ENCODE measurements at places on chromosomes 16 and 17.

DNA sequence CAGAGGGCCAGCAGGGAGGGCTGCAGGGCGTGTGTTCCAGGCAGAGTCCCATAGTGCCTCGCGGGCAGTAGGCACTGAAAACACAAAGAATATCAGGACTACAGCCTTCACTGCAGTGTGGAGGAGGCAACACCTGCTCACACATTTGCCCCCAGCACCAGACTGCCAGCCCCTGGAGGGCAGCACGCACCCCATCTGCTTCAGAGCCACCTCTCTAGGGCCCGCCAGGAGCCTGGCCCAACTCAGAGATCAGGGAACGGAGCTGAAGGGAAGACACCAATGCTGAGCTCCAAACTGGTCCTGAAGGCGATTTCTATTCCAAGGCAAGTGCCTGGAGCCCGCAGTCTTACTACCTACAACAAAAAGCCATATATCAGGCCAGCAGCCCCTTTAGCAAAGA, 130.3 kb downstream of the ZNF423 start:
- DNase-seq, result no peak

- DNase-seq, result no peak
Measured at GRCh38 chr17:19023209-19023999, 18.8 kb upstream of the FAM83G start.

DNA sequence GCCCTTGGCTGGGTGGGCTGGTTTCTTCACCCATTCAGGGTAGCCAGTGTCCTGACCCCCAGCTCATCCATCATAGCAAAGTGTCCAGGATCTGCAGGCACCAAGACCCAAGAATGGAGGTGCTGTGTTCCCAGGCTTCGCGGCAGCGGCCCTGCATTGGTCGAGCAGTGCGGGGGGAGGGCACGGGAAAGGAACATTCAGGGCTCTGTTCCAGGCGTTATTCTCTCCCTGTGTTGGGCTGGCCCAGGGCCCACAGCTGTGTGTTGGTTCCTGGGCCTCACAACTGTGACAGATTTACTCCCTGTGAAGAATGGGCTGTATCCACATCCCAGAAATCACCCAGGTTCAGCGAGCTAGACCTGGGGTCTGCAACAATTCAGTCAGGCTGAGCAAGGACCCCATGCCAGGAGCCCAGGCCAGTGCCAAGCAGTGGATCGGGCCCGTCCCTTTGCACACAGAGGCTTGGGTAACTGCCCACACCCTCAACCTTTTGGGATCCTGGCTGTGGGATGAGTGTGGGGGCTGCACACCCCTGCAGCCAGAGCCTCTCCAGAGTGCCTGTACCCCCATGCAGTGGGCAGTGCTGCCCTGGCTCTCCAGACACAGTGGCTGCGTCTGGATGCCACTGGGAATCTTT, 10.0 kb downstream of the GPT2 start:
- no peak for DNase-seq

DNA sequence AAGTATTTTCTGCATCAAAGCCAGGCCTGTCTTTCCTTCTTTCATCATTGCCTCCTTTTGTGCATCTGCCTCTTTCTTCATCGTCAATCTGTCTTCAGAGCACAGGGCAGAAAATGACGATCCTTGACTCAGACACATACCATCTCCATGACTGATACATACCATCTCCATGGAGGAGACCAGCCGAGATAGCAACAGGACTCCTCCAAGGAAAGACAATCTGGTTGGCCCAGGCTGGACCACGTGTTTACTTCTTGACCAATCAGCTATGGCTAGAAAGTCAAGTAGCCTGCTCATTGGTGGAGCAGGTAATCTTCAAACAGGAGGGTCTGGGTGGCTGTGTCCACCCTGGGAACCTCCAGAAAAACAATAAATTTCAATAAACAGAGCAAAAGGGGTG, 164.6 kb downstream of the CPPED1 start:
- no peak for DNase-seq

DNA sequence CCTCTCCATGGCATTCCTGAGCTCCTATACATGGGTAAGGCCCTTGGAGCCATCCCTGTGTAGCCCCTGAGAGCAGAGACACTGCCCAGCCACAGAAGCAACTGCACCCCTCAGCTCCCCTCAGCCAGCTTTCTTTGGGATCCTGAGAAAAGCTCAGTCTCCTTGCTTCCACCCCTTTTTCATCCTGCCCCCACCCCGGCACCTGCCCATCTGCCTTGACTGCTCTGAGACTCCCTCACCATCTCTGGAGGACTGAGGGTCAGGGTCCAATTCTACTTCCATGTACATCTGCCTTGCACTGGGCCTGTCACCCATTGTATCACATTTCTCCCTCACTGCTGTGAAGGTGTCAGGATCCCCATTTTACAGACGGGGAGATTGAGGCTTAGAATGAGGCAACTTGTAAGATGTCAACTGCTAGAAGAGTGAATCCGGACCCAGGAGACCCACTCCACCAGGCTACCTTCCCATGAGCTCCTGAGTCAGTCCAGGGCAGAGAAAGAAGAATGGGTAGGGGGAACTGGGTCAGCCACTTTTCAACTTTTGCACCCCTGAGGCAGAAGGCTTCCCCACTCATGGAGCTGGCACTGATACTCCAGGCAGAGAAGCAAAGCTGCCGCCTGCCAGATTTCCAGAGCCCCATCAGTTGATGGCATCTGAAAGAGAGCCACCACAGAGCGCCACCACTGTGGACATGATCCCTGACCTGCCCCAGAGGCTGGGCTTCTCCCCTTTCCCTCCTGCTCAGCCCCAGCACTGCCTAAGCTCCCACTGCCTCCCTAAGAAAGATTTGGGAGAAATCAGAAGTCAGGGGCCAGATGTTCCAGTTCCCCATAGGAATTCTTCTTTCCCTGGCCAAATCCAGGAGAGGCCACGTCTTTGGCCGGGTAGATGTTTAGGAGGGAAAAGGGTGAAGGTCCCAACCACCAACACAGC, 135.4 kb downstream of the TMEM132E start:
- no peak for DNase-seq

GRCh38 chr17:31524926-31525800, 133.7 kb downstream of the RAB11FIP4 start:
- peak; percentile 40 for DNase-seq

GRCh38 chr17:46097497-46097896, 95.7 kb downstream of the KANSL1 start:
- DNase-seq, result no peak

DNA sequence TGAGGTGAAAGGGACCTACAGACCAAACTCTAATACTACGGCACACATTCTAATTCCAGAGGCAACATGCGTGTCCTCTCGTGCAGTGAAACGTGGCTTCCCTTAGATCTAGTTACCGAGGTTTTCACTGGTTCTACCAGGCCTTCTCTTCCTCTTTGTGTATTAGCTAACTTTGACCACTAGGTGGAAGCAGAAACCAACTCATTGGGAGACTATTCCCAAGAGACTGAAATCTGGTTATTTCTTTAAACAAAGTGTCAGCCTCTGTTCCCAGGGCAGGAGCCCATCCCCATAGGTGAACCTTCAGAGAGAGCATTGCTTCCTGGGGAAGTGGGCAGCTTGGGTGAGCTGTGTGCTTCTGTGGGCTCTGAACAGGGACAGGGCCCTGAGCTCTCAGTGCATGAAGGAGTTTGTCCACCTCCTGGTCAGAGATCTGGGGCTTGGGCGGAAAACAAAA, 19.7 kb upstream of the RCVRN start:
- peak; percentile 54 for DNase-seq

DNA sequence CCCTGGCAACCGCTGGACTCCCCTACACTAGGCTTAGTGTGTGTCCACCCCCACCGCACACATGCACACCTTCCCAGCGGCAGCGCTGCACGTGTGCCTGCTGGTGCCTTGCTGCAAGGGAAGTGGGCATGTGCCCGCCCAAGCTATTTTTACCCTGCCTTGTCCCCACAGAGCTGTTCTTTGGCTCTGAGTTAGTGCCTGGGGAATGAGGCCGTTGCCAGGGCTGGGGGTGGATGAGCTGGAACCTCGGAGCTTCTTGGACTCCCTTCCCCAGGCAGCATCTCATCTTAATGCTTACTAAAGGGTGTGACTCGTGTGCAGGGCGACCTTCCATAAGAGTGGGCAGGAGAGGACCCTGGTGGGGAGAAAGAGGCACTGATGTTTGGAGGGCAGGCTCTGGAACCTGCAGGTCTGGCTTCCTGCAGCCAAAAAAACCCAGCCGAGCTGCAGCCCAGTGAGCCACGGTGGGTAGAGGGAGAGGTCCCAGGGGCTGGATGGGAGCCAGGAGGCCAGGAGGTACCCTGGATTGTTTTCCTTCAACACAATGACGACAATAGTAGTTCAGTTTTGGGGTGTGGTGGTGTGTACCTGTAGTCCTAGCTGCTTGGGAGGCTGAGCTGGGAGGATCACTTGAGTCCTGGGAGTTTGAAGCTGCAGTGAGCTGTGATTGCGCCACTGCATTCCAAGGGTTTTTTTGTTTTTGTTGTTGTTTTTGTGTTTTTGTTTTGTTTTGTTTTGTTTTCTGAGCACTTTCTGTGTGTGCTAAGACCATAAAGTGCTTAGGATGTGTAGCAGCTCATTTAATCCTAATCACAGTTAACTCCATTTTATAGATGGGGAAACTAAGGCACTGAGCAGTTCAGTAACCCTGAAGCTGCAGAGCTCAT, 119.1 kb downstream of the RAB11FIP4 start:
- no peak for DNase-seq

Measured in right kidney (tissue), 9 donors.